Left lung (tissue), 14 donors: ENCODE measurements at places on chromosomes 16 and 17. TPM values are rescaled to one million over a fixed set of nuclear protein-coding genes. Genes with fewer than 3 reads are reported as not detected.

Gene APOBR
- total RNA-seq, result 6.2 TPM

Gene NECAB2
- 0.39 TPM for total RNA-seq

Gene SRP68
- 61.0 TPM for total RNA-seq

Gene IL32
- 132 TPM for total RNA-seq

Gene SNRNP25
- 22.2 TPM for total RNA-seq

Gene KLHDC4
- 31.3 TPM for total RNA-seq

Gene FBXW10
- total RNA-seq, result 0.55 TPM

Gene OTOA
- total RNA-seq, result 0.97 TPM

Gene CASKIN2
- total RNA-seq, result 43.8 TPM

Gene ZFPM1
- 7.0 TPM for total RNA-seq

Gene EVPLL
- 2.3 TPM for total RNA-seq

Gene RAPGEFL1
- 7.4 TPM for total RNA-seq

Gene NTN1
- total RNA-seq, result 4.9 TPM

Gene CCL13
- total RNA-seq, result 29.3 TPM

Gene NPIPB13
- total RNA-seq, result 13.6 TPM

Gene RAB11FIP4
- 19.9 TPM for total RNA-seq

Gene ST6GALNAC1
- total RNA-seq, result 21.0 TPM

Gene MYH2
- 0.05 TPM for total RNA-seq

Gene RBFOX1
- not detected for total RNA-seq

Gene MYL11
- total RNA-seq, result 1.6 TPM

Gene ZNF469
- 2.1 TPM for total RNA-seq

Gene SLFN12
- total RNA-seq, result 16.7 TPM

Gene KRT36
- total RNA-seq, result not detected

Gene SPATA32
- not detected for total RNA-seq

Gene MEOX1
- total RNA-seq, result 1.5 TPM

Gene CDH13
- 20.3 TPM for total RNA-seq

Gene PRDM7
- total RNA-seq, result not detected
